ENCODE measurements at places on chromosomes 2 and 18.
A peak's percentile ranks its signal among the peaks of the same experiment; 100 is the strongest.

DNA sequence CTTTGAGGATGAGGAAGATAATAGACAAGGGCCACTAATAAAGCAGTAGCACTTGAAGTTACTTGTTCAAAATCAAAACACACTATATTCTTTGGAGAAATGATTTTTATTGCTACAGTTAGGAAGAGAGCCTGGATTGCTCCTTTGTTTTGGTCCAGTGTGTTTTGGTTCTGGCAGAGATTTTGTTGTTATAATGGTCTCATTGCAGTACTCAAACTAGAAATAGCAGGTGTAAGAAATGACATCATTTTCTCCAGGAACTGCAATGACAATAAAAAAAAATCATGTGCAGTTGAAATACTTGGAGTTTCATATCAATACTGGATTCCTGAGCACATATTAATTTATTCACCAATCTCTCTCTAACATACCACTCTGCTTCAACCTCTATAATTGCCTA lies 490.3 kb downstream of the CCDC85A start:
- DNase-seq = no peak

DNA sequence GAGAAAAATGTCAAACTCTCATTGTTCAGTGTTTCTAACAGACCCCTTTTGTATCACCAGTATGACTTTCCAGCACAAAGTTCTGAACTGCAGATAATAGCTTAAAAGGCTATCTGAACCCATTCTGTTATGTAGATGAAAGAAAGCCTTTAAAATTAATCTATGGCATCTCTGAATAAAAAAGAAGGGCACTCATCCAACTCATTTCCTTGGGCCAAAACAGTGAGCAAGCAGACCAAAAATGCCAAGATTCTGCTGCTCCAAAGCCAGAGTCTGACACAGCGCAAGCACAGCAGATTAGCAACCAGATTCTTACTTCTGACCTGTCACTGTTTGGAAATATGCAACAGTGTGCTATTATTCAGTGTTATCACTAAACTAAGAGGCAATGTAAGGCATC lies 22.6 kb upstream of the ITGA6 start:
- peak; percentile 85 for DNase-seq

DNA sequence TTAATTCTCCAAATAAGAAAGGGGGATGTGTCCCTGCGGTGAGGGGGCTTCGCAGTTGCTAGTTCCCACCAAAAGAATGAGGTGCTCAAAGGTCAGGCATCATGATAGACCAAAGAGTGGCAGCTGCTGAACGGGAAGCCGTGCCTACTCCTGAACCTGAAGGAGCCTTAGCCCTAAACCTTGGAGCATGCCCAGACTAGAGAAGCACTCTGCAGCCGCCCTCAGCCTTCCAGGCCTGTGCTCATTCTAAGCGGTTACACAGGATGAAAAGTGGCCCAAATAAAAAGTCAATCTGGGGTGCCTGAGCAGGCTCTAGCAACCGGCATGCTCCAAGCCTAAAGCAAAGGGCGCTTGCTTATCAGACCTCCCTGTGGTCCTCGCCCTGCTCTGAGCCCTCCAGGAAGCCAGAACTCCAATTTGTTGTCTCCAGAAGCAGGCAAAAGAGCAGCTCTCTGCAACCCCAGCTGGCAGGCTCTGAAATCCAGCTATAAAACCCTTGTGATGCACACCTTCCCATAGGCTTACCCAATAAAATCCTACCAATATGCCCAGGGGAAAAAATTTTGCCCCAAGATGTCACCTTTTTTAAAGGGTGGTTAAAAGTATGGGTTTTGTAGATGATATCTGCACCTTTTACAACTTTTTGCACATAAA lies 17.5 kb downstream of the UXS1 start:
- DNase-seq = no peak

GRCh38 chr18:1663879-1664705 lies 759.4 kb downstream of the ADCYAP1 start:
- peak; percentile 25 for DNase-seq

GRCh38 chr2:55587-56448 lies 9.5 kb upstream of the FAM110C start:
- DNase-seq = no peak

GRCh38 chr2:127700527-127701192 lies 637 bp upstream of the SFT2D3 start:
- no peak for DNase-seq

DNA sequence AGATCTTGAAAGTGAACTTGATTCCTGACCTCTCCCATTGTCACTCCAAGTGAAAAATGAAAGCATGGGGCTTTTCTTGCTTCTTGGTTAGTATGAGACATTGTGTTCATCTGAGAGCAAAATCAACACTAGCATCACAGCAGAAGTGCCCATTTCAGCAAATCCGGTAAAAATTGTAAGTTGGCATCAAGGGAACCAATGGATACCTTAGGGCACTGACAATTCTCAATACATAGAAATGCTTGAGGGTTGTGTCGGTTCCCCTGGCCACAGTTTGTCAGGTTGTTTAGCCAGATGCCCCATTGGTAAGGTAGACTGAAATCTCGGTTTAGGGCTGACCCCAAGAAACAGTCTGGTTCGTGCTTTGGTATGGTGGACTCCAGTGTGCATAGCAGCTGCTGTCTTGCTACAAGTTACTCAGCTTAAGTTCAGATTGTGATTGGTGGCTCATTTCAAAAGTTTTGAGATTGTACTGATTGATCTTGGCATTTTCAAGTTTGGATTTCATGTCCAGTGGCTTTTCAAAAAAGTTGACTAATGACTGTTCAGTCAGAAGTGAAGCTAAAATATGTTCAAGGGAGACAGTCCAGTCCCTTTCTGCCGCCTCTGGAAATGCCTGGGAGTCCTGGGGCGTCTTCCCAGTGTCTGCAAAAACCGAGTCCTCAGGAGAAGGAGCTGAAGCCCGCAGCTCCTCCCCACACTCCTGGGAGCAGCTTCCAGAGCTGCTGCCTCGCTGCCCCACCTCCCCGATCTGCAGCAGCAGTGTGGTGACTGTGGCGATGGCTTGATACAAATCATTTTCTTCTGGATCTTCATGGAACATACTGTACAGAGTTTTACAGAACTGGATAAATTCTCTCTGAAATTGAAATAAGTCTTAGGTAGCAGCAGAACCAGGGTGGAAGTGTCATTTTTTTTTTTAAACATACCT lies 5.6 kb downstream of the RPL31 start:
- DNase-seq = peak; percentile 18

GRCh38 chr18:24502667-24503523 lies 42.5 kb downstream of the HRH4 start:
- no peak for DNase-seq

- DNase-seq = no peak
Observed at GRCh38 chr2:18319987-18320386, 240.5 kb downstream of the RDH14 start.
